ENCODE measurements at places on chromosomes 3 and 15. TPM values are rescaled to one million over a fixed set of nuclear protein-coding genes. Genes with fewer than 3 reads are reported as not detected.

SLC28A1 gene
- total RNA-seq = 0.16 TPM

TEX55 gene
- total RNA-seq = not detected

CHRD gene
- total RNA-seq = 26.8 TPM

ISLR gene
- 61.2 TPM for total RNA-seq

THRB gene
- total RNA-seq = 41.6 TPM

ZIC1 gene
- 19.4 TPM for total RNA-seq

IMPG2 gene
- 221 TPM for total RNA-seq

GPR160 gene
- total RNA-seq = 61.7 TPM

CCR2 gene
- 0.77 TPM for total RNA-seq

LTF gene
- total RNA-seq = 52.9 TPM

USF3 gene
- 26.9 TPM for total RNA-seq

PP2D1 gene
- total RNA-seq = not detected

TM4SF1 gene
- total RNA-seq = 86.8 TPM

Measured in camera-type eye (tissue), 1 donor.